ENCODE measurements at places on chromosomes 1 and 21.

DNA sequence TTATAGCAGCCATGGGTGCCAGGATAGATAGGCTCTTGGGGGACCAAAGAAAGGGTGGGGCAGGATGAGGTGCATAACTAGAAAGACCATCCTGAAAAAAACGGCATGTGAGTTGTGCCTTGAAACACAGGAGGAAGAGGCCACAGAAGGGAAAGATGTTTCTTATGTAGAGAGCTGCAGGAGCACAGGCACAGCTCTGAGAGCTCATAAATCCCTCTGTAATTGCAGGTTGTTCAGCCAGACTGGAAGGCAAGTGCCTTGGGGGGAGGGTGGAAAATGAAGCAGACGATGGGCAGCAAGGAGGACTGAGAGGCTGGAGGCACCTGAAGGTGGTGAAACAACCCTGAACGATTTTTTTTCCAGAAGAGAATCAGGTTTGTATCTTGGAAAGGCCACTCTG is 170.7 kb downstream of the NR5A2 start:
- no peak for DNase-seq

DNA sequence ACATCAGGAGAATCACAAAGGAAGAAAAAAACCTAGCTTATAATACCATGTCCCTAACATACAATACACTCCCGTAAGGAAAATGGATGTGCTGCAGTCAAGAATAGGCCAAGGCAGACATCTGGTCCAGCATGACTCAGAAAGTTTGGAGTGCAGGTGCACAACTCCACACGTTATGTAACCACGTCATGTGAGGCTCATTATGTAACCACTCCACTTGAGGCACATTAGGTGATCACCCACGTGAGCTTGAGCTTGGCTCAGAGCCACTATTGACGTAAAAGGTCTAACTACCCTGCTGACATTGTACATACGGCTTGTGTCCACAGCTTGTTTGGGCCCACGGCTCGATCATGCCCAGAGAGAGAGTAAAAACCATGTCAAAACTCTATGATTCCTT is 99.8 kb upstream of the C1orf21 start:
- DNase-seq = no peak

- no peak for DNase-seq
Measured at GRCh38 chr1:109083923-109084322, 6.6 kb upstream of the TMEM167B start.

DNA sequence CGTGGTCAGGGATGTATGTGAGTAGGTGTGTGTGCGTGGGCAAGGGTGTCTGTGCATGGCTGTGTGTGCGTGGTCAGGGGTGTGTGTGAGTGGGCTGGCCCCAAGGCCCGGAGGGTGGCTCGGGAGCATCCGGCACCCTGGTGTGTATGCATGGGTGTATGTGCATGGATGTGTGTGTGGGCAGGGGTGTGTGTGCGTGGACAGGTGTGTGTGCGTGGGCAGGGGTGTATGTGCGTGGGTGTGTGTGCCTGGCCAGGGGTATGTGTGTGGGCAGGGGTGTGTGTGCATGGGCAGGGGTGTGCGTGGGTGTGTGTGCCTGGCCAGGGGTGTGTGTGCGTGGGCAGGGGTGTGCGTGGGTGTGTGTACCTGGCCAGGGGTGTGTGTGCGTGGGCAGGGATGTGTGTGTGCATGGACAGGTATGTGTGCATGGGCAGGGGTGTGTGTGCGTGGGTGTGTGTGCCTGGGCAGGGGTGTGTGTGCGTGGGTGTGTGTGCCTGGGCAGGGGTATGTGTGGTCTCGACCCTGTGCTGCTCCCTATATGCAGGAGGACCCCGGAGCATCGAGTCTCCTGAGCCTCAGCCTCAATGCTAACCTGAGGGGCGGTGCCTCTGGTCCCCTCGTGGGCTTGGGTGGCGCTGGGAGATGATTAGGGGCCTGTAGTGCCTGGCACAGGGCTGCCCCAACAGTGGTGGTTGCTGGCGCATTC is 16.3 kb downstream of the ARHGEF16 start:
- no peak for DNase-seq

GRCh38 chr1:111126354-111126753 is 13.5 kb downstream of the DRAM2 start:
- DNase-seq = no peak

All from non-pigmented ciliary epithelial cell (primary cell).